Right cardiac atrium (tissue), 5 donors: ENCODE measurements at places on chromosomes 7 and 10. TPM values are rescaled to one million over a fixed set of nuclear protein-coding genes. Genes with fewer than 3 reads are reported as not detected.
A peak's percentile ranks its signal among the peaks of the same experiment; 100 is the strongest.

COL13A1 gene
- total RNA-seq: 12.4 TPM

GRCh38 chr7:49513911-49514310 is 259.5 kb upstream of the VWC2 start:
- no peak for DNase-seq

MBLAC1 gene
- 4.4 TPM for total RNA-seq

GRCh38 chr10:7529638-7530037 is 118.8 kb upstream of the SFMBT2 start:
- DNase-seq: peak; percentile 62

DNA sequence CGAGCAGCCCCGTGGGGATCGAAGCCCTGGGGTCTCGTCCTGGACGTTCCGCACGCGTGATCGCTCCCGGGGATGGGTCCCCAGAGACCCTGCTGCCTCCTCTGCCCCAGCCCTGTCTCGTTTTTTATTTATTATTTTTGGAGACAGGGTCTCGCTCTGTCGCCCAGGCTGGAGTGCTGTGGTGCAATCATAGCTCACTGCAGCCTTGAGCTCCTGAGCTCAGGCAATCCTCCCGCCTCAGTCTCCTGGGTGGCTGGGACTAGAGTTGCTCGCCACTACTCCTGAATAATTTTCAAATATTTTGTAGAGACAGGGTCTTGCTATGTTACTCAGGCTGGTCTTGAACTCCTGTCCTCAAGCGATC is 319 bp upstream of the STX1A start:
- DNase-seq: no peak

MRPS33 gene
- 78.9 TPM for total RNA-seq

GRCh38 chr10:63429281-63429680 is 36.5 kb downstream of the JMJD1C start:
- DNase-seq: no peak

WEE2 gene
- not detected for total RNA-seq

GRCh38 chr10:88659725-88660597 is 4.3 kb upstream of the LIPF start:
- DNase-seq: no peak

LIPM gene
- total RNA-seq: not detected

- no peak for DNase-seq
Measured at GRCh38 chr7:133961724-133962123, 165.4 kb upstream of the LRGUK start.

DNA sequence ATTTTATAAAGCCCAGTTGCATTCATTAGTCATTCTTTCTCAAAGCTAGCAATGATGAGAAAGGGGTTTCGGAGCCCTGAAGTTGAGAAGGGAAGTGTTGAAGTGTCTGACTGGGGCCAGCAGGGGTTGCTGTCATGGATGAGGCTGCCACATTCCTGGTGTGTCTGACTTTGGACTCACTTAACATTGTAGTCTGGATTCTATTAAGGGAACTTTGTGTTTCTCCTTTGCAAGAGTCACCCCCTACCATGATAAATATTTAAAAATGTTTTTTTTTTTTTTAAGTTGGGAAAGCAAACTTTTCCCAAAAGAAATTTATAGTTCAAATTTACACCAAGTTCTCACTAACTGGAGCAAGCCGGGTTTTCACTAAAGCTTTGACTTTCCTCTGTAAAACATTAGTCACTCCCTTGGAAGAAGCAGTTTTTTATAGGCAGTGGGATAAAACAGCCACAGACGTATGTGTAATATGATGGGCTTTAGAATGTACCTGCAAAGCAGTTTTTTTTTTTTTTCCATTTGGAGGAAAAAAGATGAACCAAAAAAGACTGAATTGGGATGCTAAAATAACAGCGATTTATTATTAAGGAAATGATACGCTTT is 243.6 kb downstream of the TWIST1 start:
- DNase-seq: no peak

- DNase-seq: peak; percentile 46
Measured at GRCh38 chr10:132306864-132307751, 642 bp downstream of the STK32C start.

DNA sequence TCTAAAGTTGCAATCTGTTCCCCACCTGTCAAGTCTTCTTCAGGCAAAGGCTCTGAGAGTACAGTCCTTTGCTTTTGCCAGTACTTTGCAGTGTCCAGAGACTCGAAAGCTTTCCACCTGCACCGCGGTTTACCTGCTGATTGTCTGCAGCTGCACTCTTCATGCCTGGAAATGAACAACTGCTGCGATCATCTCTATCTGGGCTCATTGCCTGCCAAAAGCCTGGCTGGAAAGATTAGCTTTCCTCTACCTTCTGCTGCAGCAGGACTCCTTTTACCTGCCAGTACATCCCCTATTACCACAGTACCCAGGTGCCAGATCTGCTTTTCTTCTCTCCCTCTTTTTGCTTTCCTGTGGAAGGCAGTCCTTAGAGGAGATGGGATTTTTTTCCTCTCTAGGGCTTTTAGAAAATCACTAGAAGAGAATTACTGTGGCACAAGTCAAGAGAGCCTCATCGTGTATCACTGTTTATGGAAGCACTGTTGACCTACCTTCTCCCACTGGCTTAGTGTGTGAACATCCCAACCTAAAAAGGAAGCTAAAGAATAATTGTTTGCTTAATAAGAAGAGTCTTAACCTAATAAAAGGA is 2.2 kb downstream of the STRIP2 start:
- DNase-seq: no peak

MAT1A gene
- total RNA-seq: 0.25 TPM

DNA sequence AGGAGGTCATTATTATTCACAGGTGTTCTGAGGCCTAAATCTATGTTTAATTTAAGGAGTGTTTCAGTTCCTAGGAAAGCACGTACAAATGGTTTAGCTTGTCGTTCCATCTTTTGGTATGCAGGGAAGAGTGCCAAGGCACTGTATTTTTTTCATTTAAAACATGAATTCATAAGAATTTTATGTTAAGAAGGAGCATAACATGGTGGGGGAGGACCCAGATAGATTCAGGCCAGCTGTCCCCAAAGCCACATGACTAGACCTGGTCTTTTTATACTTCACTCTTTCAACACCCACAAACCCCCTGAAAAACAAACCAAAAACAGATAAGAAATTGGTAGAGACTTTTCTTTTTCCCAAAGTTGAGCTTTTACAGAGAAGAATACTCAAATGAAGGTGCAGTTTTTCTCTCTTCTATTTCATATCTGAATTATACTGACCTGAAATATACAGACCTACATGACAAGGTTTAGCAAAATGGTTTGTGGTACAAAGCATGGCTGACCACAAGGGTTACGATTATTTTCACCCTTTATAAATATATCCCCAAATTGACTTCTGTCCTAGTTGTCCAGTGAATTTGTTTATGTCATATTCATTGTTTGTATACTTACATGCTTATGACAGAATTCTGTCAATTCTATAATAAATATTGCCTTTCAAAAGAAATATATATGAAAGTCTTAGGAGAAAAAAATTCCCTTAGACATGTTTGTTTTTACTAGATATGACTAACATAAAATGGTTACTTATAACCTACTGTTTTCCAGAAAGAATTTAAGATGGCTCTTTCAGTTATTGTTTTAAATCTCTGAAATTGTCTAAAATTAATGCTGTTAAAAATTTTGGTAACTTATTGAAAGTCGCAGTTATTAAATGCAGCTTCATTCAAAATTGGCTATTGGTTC is 71.3 kb downstream of the AP3M1 start:
- DNase-seq: no peak

DNA sequence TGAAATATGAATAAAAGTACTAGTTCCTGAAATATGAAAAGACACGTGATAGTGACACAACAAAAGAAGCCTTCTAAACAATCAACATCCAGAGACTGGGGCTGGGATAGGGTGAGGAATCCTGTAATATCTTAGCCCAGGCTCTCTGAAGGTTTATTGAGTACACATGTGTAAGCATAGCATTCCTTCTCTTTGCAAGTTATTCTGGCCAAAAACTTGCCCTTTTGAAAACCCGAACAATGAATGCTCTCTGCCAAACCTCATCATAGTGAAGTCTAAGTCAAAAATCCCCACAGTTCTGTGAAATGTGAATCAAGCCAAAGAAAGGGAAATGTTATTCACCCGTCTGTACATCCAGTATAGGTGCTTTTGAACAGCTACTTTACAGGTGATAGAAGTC is 11.6 kb downstream of the SEMA3D start:
- DNase-seq: no peak

GRCh38 chr10:108789919-108790318 is 1133.4 kb downstream of the XPNPEP1 start:
- no peak for DNase-seq

DNA sequence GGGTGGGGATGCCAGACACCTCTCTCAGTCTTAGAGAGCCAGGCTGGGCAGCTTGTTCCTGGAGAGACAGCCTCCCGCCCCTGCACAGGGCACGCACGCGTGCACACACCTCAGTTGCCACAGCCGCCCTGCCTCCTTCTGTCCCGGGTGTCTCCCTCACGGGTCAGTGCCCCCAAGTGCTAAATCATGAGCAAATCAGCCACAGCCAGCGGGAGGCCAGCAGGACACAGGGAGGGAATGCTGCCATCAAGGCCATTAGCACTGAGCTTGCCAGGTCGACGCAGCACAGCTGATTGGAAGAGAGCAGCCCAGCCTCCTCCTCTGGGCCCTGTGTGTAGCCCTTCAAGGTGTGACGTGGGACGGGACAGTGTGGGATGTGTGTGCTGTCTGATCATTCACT is 130.4 kb downstream of the CDH23 start:
- peak; percentile 64 for DNase-seq

- no peak for DNase-seq
Measured at GRCh38 chr7:124489082-124489819, 276.3 kb downstream of the GPR37 start.

CHST15 gene
- 8.2 TPM for total RNA-seq

DNA sequence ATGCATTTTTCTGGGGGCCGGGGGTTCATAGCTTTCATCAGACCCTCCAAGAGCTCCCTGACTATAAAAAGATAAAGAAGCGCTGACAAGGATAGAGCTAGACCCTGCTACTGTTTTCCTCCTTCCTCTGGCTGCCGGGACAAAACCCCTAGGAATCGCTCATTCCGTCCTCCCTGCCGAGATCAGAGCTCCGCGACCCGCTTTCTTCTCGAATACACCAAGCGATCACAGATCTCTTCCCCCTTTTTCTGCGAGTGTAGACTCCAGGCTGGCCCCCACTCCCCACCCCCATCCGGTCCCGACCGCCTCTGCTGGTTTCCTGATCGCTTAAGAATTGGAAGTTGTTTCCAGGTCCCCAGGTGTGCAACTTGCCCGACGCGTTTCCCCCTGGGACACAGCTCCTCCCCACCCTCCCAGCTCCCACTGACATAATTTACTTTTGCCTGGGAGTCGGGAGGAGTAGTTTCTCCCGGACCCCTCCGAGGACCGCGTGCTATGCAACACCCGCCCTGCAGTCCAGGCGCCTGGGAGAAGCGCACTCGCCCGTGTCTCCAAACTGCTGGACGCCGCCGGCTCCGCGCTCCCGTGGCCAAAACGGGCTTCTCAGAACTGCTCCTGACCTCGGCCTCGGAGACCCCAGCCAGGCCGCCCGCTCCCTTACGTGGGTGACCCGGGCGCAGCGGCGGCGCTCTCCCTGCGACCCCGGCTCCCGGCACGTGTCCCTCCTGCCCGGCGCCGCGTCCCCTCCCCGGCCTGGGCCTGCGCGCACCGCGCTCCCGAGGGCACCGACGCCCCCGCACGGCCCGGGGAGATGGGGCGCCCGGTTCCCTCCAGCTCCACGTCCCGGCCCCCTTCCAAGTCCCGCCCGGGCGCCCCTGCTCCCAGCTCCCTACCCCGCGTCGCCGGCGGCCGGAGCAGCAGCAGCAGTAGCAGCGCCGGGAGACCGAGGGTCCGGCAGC is 552 bp downstream of the IL15RA start:
- DNase-seq: peak; percentile 84

PNLIPRP3 gene
- not detected for total RNA-seq

DNA sequence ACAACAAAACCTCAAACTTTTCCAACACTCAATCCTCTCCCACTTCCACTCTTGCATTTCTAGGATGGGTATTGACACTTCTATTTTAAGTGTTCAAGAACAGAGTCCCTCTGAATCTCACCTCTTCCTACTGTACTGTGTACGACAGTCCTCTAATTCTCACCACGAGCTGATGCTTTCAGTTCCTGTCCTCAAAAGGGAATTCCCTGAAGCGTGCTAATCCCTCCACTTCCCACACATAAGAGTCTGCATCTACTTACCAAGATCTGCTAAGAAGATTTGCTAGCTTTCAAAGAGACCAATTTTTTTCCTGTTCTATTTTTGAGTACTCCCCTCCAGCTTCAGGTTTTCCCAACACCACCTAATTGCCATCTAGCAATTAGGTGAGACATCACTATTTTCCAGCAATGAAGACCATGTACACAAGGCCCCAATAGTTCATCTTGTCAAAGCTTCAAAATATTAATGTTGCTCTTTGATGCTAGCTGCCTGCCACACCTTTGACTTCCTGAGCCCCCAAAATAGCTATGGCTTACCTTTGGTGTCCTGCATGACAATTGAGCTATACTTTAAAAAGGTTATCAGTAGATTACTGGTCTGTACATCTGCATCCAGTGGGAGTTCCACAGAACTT is 54.4 kb downstream of the ARMH3 start:
- no peak for DNase-seq

DNA sequence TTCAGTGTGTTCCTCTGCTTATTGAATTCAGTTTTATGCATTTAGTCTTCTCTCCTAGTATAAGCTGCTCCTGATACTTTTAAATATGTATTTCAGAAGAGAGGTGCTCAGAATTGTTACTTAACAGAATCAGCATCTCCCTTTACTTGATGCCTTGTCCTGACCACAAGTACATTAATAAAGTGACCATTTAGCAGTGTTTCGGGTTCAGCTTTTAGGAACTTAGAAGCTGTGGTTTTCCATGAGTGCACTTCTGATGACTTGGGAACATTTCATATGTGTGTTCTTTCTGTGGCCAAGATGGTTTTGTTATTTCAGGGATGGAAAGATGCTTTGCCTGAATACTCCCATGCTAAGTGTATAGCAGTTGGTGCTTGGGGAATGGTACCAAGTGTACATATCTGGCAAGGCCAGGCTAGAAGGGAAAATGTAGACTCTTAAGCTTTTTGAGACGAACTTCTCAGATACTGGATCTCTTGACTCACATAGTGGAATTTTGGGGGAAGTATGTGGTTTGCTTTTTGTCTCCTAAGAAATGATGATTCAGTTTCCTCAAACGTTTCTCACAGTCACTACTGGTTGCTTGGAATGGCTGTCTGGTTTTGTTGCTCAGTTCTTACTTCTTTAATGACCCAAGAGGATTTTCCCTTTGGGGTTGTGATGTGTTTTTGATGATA is 17.2 kb downstream of the SGPL1 start:
- DNase-seq: no peak

A1CF gene
- total RNA-seq: 0.18 TPM

DNA sequence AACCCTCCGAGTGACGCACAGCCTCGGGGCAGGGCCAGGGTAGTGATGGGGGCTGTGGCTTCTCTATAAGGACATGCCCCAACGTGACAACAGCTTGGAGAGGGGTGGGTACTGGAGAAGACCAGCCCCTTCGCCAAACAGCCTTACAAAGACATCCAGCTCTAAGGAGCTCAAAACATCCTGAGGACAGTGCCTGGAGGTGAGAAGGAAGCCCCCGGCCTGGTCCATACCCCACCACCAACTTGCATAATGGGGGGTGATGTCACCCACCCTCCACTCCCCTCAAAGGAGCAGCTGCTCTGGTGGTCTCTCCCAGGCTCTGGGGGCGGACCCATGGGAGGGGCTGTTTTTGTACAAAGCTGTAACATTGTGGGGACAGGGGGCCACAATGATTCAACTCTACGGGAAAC is 15.1 kb downstream of the PRSS2 start:
- DNase-seq: no peak

- DNase-seq: no peak
Measured at GRCh38 chr7:41107938-41108448, 594.9 kb downstream of the INHBA start.
